ENCODE measurements at places on chromosomes 13 and 19.

DNA sequence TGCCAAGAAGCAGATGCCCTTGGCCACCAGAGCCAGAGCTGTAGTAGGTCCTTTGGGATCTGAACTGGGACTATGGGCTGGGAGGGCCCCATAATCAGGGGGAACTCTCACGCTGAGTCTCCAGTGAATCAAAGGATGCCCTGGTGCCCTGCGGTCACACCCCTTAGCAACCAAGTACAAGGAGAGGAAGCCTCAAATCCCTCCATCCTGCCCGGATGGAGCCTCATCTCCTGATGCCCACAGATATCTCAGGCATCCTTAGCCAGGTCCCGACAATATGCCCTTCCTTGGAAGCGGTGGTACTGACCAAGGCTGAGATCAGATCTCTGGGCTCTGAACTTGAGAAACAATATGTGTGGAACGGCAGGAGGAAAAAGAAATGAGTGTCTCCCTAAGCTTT is 1.7 kb downstream of the PLEKHA4 start:
- no peak for DNase-seq

- DNase-seq = no peak
Measured at GRCh38 chr19:1923319-1923718, 17.7 kb upstream of the CSNK1G2 start.

DNA sequence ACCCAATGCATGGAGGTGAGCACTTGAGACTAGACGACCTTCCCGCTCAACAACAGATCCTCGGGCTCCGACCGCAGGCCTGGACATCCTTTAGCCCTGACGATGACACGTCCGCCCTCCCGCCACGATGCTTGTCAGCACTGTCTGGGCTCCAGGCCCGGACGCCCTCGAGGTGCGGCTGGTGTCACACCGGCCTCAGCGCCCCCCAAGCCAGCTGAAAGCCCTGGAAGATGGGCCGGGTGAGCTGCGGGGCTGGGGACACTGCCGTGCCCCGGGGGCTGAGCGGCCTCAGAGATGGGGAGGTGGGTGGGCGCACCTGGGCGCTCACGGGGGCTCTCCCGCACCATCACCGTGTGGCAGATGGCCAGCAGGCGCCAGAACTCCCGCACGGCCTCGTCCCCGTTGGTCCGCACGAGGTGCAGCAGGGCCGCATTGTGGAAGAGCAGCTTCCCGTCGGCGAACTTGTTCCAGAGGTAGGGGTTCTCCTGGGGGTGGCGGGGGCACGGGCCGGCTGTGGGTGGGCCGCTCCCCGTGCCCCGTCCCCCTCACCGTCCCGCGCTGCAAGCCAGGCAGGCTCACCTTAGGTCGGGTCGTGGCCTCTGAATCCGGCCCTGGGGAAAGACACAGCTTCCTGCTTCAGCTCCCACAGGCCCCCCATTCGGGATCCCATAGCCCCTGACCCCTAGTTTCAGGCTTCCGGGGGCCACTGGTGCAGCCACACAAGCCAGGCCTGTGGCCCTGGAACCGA is 15.5 kb downstream of the ATP8B3 start:
- DNase-seq = no peak

- DNase-seq = peak; percentile 50
Measured at GRCh38 chr13:24220086-24220703, 59.7 kb downstream of the SPATA13 start.

DNA sequence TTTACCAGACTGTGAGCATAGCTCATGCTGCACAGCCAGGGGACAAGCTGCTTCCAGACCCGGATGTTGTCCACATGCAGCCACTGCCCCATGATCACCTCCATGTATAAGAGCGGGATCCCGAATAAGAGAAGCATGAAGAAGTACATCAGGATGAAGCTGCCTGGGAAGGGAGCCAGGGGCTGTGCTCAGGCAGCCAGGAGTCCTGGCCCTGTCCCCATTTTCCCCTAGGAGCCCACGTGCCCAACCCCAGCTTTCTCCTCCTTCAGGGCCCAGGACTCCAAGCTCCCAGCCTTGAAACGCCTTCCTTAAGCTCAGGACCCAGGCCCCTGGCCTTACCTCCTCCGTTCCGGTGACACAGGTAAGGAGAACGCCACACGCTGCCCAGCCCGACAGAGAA is 69.3 kb downstream of the SLC6A16 start:
- no peak for DNase-seq

DNA sequence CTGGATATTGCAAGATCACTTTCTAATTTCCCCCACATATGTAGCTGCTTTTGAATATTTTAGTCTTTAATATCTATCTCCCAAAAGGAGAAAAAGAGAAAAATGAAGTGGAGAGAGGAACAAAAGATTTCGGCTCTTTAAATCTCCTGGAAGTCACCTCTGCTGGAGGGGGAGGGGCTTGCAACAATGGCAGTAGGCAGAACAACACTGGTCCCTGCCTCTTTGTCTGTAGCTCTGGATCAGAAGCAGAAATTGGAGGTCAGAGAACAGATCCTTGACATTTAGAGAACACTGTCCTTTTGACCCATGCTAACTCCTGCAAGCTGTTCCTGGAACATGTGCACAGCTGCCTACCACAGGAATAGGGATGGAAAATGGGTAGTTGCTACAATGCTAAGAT is 86.7 kb upstream of the GPR12 start:
- no peak for DNase-seq

- no peak for DNase-seq
Measured at GRCh38 chr13:99988529-99989275, 7.1 kb downstream of the ZIC2 start.

DNA sequence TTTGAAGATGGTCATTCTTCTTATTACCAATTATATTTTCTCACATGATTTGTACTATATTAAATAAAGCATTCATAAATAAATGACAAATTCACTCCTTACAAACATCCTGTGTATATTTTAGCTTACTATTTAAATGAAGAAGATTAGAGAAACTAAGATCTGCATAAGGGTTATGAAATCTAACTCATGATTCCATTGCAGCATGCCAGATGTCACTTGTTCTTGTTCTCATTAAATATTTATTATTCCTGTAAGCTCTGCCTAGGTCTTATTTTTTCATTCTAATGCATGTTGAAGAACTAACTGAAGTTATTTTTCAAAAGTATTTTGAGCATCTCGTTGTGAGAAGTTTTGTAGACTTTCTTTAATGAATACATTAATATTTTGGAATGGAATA is 18.3 kb downstream of the NUP58 start:
- no peak for DNase-seq

- no peak for DNase-seq
Measured at GRCh38 chr13:110812121-110812868, 98.8 kb downstream of the ING1 start.

- DNase-seq = no peak
Measured at GRCh38 chr19:31694761-31695160, 345.5 kb upstream of the TSHZ3 start.

DNA sequence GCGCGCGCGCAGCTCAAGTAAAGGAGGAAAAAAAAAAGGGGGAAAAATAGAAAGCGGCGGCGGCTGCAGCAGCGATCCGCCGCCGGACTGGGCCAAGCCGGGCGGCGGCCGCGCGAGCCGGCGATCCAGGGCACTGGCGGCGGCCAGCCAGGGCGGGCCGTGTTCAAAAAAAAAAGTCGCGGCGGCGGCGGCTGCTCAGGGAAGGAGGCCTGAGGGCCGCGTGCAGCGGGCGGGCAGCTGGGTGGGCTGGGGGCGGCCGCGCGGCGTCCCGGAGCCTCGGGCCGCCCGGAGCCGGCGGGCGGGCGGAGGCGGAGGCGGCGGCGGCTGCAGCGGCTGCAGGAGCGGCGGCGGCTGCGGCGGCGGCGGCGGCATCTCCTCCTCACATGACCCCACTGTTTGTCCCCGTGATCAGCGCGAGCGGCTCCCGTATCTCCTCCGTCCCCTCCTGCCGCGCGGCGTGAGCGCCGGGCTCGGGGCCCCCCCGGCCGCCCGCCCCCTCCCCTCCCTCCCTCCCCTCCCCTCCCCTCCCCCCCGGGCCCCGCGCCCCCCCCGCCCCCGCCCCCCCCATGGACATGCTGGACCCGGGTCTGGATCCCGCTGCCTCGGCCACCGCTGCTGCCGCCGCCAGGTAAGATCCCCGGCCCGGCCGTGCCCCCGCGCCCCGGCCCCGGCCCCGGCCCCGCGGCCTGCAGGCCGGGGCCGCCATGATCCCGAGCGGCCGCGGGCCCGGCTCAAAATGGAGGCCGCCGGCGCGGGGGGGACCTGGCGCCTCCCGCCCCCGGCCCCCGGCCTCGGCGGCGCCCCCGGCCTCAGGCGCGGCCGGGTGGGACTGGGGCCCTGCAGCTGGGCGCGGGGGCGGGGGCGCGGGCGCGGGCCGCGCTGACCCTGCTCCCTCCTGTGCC is at the start of gene USF2:
USF2 (plus strand) TSS at position 427 of the 902 bp plus-strand sequence; CDS start at position 567, 140 bp downstream.
- DNase-seq = no peak

- DNase-seq = no peak
Measured at GRCh38 chr19:50204811-50205675, 1.6 kb downstream of the MYH14 start.

DNA sequence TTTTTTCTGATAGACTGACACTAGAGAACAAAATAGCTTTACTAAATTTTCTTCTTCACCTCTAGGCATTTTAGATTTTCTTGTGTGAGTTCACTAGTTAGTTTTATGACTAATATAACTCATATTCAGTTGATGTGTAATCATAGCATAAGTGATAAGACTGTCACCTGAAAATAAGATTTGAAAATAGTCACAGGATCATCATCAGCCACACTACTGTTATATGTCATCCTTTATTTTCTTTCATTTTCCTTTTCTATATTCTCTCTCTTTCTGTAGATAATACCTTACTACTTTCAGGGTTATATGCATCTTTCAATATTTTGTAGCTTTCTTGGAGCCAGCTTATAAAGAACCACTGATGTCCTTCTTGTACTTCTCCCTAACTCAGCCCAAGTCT is 292.6 kb downstream of the TDRD3 start:
- no peak for DNase-seq

GRCh38 chr13:60619461-60619860 is 222.4 kb downstream of the TDRD3 start:
- no peak for DNase-seq

- DNase-seq = no peak
Measured at GRCh38 chr13:24147570-24147963, 13.0 kb upstream of the SPATA13 start.

DNA sequence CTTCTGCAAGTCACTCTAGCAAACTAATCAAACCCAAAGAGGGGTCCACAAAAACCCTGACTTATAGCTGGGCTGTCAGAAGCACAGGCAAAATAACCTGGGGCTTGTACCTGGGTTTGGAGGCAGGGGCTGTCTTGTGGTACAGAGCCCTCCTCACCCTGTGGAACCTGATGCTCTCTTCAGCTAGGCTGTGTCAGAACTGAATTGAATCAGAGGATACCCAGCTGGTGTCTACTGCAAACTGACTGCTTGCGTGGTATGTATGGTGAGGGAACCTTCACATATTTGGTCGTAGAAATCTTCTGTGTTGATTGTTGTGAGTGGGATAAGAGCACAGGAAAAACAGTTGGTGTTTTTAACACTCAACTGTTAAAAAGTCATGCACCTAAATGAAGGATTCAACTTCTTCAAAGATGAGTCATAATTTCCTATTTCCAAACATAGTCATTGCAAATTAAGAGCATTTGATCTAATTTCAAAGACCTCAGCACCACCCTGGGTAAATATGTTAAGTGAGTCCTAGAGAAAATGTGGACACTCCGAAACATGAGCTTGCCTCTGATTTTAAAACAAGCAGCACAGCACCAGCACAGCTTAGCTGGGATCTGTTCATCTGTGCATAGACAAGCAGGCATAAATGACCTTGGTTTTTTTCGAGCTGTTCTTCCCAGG is 840.2 kb downstream of the UQCRFS1 start:
- DNase-seq = no peak

DNA sequence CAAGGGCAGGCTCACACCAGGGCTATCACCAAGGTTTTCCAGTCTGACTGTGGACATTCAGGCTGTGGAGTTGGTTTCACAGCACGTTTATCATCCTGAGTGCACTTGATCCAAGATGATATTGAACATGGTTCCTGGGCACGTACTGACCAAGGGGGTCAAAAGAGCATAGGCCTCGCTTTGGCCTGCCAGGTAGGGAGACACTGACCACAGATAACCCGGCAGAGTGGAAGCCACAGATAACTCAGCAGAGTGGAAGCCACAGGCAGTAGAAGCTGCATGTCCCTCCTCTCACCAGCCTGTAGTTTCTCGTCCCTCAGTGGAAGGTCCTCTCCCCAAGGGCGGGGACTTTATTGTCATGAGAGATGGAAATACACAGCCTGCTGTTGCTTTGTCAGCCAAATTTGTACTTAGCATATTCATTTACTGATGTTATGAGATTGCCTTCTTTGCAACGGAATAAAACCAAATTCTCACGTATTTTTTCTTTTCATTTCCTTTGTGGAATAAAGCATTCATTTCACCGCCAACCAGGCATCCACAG is 8.8 kb upstream of the KRTDAP start:
- DNase-seq = no peak

- no peak for DNase-seq
Measured at GRCh38 chr19:53182202-53182601, 11.0 kb downstream of the ZNF665 start.

DNA sequence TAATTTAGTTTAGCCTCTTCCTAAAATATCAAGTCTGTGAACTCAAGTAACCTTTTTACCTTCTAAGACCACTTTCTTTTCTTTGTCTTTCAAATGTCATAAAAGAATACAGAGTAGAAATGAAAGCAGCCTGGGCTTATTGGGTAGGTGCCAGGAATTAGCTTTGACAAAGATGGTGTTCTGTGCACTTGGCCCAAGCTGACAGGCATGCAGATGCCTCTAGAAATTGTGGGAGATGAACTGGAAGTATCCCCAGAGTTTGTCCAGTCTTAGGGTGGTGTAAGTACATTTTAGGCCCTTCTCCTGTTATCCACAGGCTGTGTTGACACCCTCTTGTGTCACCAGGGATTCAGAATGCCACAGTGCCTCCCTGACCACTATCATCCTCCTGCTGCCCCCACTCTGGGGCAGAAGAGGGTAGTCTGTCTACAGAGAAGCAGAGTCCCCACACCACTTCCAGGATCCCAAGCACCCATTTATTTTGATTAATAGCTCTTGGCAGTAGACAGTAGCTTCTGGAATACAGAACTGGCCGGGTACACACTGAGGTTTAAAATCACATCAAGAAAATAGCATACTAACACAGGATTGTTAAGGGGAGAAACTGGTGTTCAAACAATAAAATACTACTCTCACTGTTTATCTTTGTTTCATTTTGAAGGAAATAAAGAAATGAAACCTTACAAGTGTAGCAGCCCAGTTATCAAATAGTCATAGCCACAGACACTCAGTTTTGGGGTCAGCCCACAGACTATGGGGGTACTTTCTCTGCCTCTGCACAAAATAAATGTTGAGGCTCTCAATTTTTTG is 343.2 kb downstream of the KCNRG start:
- no peak for DNase-seq

DNA sequence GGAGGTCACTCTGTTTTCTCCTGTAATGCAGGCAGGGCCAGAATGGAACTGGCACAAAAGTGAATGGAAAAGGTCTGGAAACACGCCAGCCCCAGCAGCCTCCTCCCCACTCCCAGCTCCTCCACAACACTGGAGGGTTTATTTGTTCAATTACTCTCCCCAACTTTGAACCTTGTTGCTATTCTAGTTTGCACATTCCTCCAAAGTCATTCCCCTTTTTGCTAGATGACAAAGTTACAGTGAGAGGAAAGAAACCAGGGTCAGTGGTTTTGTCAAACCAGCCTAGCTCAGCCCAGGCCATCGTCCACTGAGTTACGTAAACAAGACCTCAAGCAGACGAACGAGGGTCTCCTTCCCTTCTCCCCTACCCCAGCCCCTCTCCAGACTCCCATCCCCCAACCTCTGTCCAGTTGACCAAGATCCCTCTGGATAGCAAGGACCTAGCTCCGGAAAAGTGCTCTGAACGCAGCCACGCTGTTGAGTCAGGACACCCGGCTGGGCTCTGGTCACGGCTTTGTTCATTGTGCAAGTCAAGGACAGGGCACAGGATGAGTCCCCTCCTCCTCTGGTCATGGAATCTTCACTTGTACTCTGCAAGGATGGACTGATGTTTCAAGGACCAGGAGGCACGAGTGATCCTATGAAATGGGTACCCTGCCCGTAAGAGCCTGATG is 180.0 kb downstream of the USP12 start:
- DNase-seq = no peak
